LNCaP clone FGC (cell line): ENCODE measurements at places on chromosomes 13 and 19.

DNA sequence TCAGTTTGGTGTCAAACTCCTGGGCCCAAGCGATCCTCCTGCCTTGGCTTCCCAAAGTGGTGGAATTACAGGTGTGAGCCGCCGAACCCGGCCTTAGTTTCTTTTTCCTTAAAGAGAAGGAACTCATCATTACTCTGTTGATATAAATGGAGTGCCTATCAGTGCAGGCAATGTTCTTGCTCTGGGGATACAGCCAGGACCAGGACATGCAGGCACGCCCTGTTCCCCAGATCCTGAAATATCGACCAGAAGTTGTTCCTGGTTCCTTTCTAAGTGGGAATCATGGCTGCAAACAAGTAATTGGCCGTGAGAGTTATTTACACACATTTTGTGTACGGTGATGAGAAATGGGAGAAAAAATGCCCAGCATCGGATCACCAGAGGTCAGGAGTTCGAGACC lies 8.4 kb downstream of the DNM2 start:
- no peak for DNase-seq

GRCh38 chr19:33686262-33686661 lies 64.5 kb downstream of the CHST8 start:
- DNase-seq, result no peak

DNA sequence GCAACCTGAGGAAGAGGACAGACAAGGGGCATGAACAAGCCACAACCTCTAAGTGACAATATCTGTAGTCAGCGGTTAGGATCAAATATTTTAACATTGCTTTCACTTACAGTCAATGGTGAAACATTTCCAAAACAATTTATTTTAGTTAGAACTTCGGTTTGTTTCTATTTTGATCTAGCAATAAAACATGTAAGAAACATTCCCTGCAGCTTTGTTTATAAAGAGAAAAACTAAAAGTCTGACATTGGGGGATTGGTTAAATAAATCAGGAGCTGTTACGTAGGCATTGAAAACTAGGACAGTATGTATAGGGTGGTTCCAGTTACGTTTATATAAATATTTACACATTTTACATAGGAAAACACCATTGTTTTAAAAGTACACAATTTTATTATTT lies 3.4 kb downstream of the URI1 start:
- DNase-seq, result no peak

GRCh38 chr19:21314676-21315075 lies 14.5 kb downstream of the ZNF708 start:
- DNase-seq, result no peak

- no peak for DNase-seq
Observed at GRCh38 chr13:49098771-49099512, 121.2 kb upstream of the MLNR start.

- no peak for DNase-seq
Observed at GRCh38 chr13:100680131-100680530, 5.5 kb upstream of the TMTC4 start.

GRCh38 chr13:45055198-45055901 lies 65.0 kb upstream of the GTF2F2 start:
- no peak for DNase-seq

- DNase-seq, result no peak
Observed at GRCh38 chr13:102584434-102584833, 12.4 kb upstream of the TPP2 start.

DNA sequence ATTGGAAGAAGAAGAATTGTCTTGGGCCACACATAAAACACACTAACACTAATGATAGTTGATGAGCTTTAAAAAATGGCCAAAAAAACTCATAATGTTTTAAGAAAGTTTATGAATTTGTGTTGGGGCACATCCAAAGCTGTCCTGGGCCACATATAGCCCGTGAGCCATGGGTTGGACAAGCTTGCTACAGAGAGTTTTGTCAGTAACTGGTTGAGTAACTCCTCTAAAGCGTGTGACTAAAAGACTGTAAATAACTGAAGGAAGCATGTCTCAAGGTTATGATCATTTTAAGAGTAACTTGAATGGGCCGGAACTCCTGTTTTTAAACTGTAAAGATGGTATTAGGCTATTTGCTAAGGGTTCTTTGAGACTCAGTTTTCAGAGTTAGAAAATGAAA lies 118.0 kb downstream of the KL start:
- no peak for DNase-seq

DNA sequence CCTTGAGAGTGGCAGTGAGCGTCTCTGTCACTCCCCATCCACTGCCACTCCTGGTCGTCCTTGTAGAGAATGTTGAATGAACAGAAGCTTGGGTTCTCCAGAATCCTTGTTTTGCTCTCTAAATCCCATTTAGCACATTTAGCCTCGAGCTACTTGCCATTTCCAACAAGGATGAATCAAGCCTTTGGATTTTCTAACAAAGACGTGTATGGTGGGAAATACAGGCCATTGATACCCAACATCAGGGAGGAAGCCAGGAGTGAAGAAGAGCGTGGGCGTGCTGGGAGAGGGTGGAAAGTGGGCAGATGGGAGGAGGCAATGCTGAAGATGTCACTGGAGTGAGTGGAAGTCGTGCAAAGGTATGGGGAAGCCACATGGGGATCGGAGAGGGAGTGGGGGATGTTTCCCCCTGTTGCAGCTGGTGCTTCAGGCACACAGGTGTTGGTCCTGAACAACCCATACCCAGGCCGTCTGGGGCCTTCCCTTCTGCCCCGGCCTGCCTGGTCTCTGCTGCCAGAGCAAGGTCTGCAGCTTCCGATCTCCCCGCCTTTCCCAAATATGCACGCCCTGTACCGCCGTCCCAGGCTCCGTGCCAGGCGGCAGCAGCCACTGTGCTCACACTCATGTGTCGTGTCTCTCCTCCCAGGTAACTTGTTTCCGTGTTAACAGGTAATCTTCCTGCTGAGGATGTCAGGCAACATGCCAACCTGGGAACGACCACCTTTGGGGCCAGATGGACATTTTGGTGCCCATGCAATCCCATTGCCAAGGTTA lies 48.7 kb downstream of the ZIC5 start:
- no peak for DNase-seq

GRCh38 chr13:73096638-73097037 lies 37.8 kb downstream of the KLF5 start:
- DNase-seq, result no peak

- no peak for DNase-seq
Observed at GRCh38 chr13:112900226-112900600, 68.8 kb upstream of the MCF2L start.

DNA sequence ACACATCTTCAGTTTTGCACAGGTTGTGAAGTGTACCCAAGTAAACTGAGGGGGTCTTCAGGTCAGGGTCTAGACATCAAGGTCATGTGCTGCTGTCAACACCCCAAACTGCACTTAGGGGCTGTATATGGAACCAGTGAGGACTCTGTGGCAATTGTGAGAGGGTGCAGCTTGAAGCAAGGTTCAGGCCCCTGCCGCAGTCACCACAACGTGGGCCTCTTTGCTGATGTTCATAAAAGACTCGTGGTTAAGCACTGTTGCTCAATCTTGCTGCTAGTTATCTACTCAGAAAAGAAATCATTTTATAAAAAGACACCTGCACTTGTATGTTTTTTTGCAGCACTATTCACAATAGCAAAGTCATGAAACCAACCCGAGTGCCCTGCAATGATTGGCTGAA lies 907.4 kb downstream of the UQCRFS1 start:
- no peak for DNase-seq

- no peak for DNase-seq
Observed at GRCh38 chr19:58326501-58326913, 287 bp upstream of the ZSCAN22 start.

- no peak for DNase-seq
Observed at GRCh38 chr13:75458696-75459422, 23.1 kb downstream of the TBC1D4 start.

DNA sequence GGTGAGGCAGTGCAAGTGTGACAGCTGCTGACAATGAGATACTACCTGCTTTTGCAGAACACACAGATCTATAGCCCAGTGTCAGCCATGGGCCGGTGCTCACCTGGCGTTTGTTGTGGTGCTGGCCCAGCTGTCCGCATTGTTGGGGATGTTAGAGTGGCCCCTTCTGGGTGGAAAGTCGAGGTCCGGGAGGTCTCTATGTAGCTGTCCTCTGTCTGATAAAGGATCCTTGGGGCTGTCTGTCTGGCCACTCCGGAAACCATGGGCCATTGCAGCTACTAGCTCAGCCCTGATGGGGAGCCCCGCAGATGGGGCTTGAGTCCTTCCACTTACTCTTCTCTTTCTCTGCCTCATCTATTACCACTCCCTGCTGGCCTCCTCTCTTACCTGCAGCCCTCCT lies 181.5 kb upstream of the TSHZ3 start:
- no peak for DNase-seq

- DNase-seq, result no peak
Observed at GRCh38 chr19:51799774-51800472, 5.0 kb downstream of the FPR3 start.

GRCh38 chr13:113638173-113638746 lies 19.7 kb downstream of the ATP4B start:
- no peak for DNase-seq
